Activated CD8-positive, alpha-beta memory T cell treated with anti-CD3 and anti-CD28 coated beads for 4 hours (primary cell): ENCODE measurements at places on chromosomes 1 and 21.

DNA sequence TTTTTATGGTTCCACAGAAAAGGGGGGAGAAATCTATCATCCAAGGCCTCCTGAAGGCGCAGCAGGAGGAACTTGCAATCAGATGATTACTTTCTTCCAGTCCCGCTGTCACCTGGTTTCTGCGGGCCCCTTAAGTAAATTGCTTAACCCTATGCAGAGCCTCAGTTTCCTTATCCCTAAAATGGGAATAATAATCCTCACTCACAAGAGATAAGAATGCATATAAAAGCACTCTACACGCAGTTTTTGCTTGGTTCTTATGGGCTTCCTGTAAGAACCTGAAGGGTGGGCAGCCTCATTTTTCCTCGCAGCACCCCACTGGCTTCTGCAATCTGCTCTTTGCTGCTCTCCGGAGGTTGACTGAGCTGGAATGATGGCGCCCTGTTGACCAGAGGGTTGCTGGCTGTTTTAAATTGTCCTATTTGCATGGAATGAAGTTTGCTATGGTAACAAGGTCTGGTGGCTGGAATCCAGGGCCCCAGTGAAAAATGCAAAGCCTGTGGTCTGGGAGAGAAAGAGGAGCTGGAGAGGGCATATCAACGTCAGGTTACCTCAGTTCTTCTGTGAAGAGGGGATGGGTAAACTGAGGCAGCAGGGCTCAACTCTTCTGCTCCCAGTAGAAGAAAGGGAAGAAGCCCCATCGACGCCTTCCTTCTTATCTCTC, 1.0 kb upstream of the KAZN start:
- DNase-seq = no peak

GRCh38 chr1:162857850-162858249, 3.1 kb downstream of the CCDC190 start:
- no peak for DNase-seq

- DNase-seq = no peak
Observed at GRCh38 chr1:231075020-231075419, 35.0 kb upstream of the FAM89A start.

DNA sequence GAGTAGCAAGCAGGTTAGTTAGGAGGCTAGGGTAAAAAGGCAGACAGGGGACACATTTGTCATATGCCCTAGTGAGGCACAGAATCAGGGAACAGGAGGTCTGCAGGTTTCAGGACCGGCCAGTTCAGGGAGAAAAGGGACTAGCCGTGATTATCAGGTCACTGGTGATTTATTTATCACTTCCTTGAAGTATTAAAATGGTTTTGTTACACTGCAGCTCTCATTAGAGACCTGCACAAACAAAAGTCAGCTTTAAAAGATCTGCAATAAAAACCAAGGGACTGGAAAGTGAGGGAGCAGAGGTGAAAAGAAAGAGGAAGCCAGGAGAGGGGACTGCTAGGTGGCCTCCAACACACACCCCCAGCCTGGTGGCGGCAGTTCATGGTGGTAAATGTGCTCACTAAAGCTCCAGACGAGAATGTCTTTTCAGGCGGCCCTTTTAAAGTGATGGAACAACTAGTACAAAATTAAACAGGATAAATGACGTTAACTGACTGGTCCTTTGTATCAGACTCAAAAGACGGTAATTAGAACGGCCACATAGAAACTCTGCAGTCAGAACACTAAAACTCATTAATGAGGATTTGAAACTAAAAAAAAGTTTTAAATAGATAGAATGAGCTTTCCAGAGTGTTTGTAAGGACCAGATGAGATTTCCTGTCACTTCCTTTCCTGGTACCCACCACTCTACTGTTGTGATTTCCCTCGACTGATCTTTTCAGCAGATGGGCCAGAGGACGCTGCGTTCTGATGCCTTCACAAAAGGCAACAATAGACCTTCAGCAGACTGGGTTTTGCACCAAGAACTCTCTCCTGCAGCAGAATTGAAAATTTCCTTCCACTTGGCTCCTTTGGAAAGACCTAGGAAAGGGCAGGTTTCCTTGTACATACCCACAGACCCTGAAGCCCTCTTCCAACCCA, 136.8 kb downstream of the NTPCR start:
- no peak for DNase-seq

- no peak for DNase-seq
Observed at GRCh38 chr1:70633004-70633403, 221.9 kb downstream of the CTH start.

- no peak for DNase-seq
Observed at GRCh38 chr1:212967801-212968200, 17.5 kb downstream of the VASH2 start.

- DNase-seq = no peak
Observed at GRCh38 chr1:86461482-86461881, 7.2 kb upstream of the CLCA1 start.

GRCh38 chr21:30148906-30149305, 17.7 kb downstream of the CLDN17 start:
- no peak for DNase-seq

- no peak for DNase-seq
Observed at GRCh38 chr1:17877896-17878295, 122.8 kb downstream of the ACTL8 start.

- no peak for DNase-seq
Observed at GRCh38 chr1:209850342-209850979, 22.7 kb downstream of the UTP25 start.

DNA sequence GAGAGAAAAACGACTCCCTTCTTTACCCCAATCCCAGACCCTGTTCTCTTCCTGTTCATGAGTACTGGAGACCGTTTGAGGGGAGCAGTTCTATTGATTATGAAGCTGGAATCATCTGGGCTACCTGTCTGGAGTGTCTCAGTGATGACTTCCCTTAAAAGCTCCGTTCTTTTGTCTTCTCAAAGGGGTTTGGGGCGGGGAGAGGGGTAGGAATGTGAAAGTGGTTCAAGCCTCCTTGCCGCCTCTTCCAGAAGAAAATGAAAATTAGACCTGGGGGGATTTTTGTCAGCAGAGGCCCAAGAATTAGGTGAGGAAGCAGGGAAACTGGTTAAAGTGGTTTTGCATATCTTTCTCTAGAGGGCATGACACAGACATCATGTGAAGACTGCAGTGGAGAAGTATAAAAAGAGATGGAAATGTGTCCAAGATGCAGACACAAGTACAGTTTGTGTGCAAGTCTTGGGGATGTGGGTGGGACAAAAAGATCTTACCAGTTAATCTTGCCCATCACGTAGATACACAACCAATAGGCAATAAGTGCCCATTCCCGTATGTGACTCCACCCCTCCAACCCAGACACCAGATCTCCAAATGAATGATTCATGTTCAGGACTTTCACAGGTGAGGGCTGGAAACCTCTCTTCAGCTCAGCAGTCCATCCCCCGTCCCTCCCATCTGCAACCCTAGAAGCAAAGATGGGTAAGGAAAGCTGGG, 470 bp upstream of the MTMR11 start:
- DNase-seq = no peak

- DNase-seq = no peak
Observed at GRCh38 chr1:172041742-172042141, 200.4 kb downstream of the DNM3 start.

GRCh38 chr1:100649146-100649545, 70.4 kb upstream of the VCAM1 start:
- DNase-seq = no peak

- no peak for DNase-seq
Observed at GRCh38 chr1:117209094-117209493, 1.6 kb downstream of the VTCN1 start.

- no peak for DNase-seq
Observed at GRCh38 chr1:226823643-226824042, 46.8 kb upstream of the PSEN2 start.

GRCh38 chr1:10515301-10515975, 40.7 kb downstream of the PEX14 start:
- no peak for DNase-seq

DNA sequence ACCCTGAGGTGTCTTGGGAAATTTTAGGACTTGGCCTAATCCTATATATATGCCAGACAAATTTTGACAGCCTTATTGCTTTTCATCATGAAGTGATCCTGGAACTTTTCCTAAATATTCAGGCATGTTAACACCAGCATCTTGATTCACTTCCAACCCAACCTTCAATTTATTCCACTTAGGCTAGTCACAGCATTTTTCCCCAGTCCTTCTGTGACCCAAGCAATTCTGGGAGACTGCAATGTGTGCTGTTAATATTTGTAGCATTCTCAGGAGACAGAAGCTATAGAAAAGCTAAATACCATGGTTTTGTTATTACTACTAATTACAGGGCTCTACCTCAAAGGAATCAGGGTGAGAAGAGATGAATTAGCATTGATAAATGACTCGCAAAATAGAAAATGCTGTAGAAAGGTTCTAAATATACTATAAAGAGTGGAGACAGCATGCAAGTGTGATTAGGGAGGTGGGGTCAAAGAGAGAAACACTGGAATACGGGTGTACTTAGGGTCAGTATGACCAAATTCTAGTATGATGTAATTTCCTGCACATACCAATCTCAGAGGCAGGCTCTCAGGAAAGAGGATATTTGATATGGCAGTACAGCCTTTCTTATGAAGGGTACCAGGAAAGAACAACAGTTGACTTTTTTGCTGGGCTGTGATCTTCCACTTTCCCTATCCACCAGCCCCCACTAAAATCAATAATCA, 29.1 kb downstream of the PRRX1 start:
- no peak for DNase-seq

- DNase-seq = no peak
Observed at GRCh38 chr1:182281541-182281940, 110.0 kb downstream of the GLUL start.

GRCh38 chr1:96651517-96651916, 70.1 kb upstream of the PTBP2 start:
- no peak for DNase-seq

GRCh38 chr1:74504125-74504932, 8.1 kb downstream of the LRRC53 start:
- peak; percentile 1 for DNase-seq

- no peak for DNase-seq
Observed at GRCh38 chr1:240808381-240808780, 196.4 kb upstream of the GREM2 start.

GRCh38 chr21:42495027-42495426, 997 bp downstream of the RSPH1 start:
- DNase-seq = no peak

DNA sequence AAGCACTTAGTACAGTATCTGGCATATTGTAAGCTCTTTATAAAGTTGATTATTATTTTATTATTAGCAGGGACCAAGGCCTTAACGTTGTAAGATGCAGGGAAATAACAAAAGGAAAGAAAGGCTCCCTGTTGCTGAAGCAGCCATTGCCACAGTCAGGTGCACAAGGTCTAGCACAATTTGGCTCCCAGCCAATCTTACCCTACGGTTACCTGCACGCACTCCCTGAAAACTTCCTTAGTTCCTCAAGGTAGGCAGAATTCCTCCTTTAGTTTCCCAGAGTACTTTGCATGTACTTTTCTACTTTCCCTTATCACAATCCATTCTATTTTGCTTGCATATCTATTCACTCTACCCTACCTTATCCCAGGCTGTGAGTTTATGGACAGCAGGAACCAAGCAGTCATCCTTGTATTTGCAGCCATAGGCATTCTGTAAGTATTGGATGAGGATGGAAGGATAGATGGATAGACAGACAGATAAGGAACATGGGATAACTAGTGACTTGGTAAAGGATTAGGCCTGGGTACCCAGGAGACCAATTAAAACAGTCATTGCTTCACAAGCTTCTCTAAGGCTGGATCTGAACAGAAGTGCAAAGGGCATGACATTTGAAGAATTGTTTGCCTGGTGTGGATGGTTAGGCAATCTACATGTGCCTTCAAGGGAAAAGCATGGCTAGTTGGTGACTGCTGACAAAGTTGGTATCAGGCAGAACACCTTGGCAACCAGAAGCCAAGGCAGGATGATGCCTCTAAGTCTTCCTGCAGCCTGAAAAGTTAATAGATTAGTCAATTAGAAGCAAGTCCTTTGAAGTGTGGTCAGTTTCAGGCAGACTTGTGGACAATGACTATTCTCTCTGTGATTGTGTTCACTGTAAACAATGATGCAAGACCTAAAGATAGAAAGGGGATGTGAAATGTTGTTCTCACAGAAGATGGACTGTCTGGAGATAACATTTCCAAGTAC, 20.8 kb upstream of the JAK1 start:
- DNase-seq = no peak

DNA sequence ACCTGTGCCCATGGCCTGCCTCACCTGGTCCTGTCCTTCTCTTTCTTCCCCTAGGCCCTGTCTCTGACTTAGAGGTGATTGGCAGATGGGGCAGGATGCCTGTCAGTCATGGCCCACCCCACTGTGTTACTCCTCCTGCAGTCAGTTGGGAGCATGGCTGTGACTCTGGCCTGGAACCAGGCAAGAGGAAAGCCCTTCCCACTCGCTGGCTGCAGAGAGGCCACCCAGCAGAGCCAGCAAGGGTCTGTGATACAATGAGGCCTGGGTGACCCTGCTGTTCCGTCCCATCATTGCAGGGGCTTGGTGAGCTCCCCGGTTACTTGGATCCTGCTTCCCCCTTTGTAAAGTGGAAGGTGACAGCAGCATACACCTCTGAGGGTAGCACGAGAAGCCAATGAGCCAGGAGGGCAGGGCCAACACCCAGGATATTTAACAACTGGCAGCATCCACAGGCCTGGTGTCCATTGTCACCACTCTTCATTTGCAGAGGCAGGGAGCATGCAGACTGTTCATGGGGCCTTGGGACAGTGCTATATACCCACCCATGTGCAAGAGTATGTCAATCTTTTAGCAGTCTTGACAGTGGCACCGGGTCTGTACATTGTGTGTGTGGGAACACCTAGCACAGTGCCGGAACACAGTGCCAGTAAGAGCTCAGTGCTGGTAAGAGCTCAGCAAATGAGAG, 191.0 kb upstream of the C1orf174 start:
- no peak for DNase-seq

DNA sequence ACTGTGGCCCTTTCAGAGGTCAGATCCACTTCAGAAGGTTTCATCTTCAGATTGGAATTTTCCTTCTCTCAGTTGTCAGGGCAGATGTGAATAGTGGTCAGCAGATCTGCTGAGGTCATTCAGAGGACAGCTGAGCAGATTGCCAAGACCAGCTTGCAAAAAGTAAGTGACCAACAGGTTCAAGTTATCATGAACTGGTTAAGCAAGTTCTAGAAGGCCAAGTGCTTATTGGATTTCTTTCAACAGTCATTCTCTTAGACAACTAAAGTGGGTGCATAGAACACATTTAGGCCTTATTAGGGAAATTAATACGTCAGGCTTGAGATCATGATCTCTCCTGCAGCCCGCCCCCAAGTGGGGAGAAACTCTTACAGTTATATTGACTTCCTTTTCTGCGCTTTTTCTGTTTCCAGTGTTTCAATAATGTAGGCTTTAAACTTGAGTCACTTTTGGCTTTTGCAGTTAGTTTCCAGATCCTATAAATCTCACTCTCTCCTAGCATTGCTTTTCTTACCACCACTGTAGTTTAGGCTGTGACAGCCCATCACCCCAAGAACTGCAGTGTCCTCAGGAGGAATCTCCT, 96.4 kb downstream of the C1orf21 start:
- no peak for DNase-seq

DNA sequence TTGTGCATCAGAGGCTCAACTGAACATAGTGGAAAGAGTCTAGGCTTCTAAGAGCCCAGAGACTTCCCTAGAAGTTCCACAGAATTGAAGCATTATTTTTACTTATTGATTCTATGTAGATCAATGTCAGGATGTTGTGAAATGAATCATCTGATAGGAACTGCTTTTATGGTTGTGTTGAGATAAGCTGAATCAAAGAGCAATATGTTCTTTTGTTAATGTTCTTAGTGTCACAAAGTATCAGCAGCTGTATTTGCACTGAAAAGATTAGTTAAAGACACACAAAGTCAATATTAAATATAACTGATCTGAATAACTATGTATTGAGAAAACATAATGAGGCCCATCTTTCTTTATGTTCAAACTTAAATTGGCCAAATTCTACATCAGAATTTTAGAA, 430.7 kb upstream of the ZRANB2 start:
- no peak for DNase-seq

- no peak for DNase-seq
Observed at GRCh38 chr1:153752571-153753195, 22.5 kb upstream of the SLC27A3 start.
